Stimulated activated CD8-positive, alpha-beta memory T cell treated with anti-CD3 and anti-CD28 coated beads, Interleukin-15, amount 100 ng/mL, for 4 hours (primary cell): ENCODE measurements at places on chromosomes 11 and 22.

DNA sequence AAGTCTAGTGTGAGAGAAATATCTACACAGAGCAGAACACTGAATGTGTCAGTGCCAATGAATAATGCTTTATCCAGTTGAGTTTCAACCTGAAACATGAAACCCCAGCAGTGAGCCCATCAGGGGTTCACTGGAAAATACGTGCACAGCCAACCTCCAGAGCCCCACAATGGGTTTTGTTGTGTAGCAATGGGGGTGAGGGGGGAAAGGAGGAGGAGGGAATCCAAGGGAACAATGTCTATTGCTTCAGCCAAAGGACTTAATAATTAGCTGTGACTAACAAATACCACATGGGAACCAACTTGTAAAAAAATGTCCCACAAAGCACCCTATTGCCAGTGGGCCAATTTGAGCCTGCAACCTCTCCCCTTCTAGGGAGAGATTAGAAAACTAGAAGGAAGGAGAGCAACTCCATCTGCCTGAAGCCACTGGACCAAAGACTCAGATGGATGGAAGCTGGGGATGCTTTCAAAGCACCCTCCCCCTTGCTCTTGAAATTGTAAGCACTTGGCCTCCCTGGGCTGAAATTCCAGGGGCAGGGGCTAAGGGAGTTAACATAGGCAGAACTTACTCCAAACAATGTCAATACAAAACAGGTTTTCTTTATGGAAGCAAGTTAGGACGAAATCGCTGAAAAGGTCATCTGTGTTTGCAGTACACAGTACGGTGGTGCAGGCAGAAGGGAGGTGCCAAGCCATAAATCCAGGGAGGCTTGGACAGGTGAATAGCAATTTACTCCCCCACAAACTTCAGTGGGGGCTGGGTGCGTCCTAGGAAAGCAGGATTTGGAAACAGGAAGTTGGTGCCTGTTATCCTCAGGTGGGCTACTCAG is 99.8 kb downstream of the ARL14EP start:
- no peak for DNase-seq

- DNase-seq = no peak
These were observed 32.7 kb downstream of the METTL15 start for GRCh38 chr11:28140689-28141455.

DNA sequence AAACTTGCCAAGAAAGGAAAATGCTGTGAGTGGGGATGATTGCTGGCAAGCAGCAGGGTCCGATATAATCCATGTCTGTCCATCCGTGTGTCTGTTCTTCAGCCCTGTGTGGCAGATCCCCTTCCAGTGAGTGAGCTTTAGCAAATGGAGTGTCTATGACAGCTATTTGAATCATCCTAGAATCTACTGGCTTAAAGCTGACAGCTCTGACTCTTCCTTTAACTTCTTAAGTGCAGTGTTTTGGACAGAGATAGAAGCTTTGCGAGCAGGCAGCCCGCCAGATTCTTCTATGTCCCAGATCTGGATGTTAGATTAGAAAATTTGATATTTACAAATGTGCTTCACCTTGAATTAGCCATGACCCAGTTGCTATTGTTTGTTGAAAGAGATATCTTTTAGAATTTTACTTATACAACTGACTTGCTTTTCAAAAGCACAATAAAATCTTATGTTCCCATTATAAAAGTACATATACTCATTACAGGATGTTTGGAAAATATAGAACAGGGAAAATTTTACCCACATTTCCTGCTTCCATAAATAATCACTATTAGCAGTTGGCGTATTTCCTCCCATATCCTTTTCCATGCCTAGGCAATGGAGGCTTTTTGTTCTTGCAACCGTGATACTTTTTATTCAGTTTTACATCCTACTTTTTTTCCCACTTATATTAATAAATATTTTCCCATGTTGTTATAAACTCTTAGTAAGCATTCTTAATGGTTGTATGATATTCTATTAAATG is 124.5 kb downstream of the COMMD9 start:
- DNase-seq = no peak

DNA sequence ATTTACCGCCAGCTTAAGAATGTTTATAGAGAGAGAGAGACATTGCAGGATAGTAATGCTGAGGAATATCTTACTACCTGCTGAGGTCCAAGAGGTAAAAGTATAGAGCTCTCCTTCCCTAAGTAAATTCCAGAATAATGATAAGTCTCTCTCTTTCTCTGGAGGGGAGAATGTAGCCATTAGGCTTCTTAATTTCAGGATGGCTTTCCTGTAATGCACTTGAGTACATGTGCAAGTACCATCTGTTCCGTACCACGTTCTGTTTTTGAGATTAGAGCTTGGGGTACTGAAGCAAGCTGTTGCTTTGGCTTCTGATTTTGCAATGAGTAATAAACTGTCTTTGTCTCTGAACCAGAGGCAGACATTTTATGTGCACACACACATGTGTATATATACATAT is 1314.0 kb downstream of the JRKL start:
- no peak for DNase-seq

DNA sequence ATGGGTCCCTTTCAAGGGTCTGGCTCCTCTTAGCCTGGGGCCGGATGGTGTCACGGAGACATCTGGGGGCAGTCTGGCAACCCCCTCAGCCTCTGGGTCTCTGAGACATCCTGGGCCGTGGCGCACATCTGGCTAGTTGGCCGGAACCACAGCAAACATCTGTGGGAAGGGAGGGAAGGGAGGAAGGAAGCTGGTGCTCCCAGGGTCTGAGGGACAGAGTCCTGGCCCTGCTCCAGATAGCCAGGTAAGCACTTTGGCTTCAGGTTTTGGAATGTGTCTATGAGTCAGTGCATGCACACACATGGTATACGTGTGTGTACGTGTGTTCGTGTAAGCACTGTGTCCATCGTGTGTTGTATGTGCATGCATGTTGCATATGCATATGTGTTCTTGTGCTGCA is 225.1 kb downstream of the MN1 start:
- no peak for DNase-seq

DNA sequence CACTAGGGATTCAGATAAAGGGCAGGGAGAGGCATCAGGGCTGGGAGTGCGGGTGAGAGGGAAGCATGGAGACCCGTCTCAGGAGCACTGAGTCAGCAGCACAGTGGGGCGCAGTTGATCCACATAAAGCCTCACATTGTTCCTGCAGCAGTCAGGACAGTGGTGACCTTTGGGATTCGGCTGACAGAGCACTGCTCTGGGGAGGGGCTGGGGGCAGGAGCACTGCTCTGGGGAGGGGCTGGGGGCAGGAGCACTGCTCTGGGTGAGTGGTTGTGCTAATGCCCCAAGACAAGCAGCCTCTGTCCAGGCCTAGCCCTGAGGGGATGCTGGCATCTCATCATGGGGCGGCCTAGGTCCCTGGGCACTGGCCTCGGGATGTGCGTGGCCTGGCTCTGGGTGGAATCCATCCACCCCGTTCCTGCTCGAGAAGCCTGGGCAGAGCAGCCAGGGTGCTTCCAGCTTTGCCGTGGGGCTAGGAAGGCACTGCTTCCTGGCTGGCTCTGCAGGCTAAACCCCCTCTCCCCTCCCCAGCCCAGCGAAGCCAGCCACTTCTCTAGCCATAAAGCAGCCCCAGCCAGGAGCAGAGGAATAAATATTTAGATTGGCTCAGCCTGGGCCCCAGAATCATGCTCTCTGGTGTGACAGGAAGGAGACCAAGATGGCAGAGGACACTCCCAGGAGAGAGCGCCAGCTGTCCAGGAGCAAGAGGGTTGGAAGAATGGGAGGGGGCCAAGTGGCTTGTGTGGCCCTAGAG is 7.3 kb downstream of the OAF start:
- DNase-seq = no peak

GRCh38 chr22:47287516-47287915 is 525.1 kb downstream of the TBC1D22A start:
- no peak for DNase-seq

GRCh38 chr11:2868506-2869133 is 17.0 kb downstream of the CDKN1C start:
- no peak for DNase-seq

- DNase-seq = no peak
These were observed 13.9 kb downstream of the IFITM10 start for GRCh38 chr11:1736447-1736992.

GRCh38 chr11:46270684-46271083 is 6.8 kb upstream of the CREB3L1 start:
- no peak for DNase-seq

DNA sequence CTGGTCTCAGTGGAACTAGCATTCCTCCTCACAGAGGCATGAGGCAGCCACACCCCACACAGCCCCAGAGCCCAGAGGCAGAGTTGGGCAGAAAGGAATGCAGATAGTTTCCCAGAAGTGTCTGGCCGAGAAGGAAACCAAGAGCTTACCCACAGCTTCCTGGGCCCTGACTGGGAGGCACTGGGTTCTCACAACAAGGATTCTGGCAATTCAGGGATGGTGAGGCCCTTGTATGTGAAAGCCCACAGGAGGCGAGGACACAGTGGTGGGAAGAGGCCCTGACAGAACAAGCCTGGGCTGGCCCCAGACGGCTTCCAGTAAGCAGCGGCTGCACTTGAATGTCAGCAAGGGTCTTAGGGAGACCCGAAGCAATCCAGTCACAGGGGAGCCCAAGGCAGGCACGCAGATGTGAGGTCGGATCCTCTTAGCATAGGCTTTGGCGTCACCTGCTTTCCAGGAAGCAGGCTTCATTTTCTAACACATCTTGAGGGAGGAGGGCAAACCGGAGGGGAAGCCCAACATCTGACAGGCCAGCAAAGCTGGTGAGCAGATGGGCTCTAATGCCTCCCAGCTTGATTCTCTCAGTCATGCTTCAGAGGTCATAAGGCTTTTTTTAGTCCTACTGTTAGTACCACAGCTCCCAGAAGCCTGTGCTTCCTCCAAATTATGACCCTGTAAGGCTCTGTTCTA is 78.3 kb upstream of the AKIP1 start:
- DNase-seq = no peak

DNA sequence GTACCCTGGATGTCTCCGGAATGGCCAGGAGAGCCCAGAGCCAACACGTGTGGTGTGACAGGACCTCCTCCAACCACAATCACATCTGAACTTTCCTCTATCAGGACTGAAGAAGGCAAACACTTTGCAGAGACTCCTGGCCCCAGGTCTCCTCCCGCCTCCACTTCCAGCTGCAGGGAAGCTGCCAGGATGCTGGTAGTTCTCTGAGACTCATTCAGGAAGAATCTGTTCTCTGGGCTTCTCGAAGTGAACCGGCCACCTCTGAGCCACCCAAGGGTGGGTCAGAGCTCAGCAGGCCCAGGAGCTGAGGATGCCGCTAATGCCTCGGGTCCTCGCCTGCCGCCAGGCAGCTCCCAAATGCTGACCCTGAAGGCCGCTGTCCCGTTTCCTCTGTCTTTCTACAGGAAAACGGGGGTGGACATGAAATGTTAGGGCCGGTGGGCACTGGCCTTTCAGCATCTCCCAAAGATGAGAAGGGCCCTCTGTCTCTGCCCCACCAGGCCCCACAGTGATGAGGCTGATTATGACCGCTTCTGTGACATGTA is 789.9 kb downstream of the BRD1 start:
- no peak for DNase-seq
